Occipital lobe (tissue), 3 donors: ENCODE measurements at places on chromosomes 7 and 10. TPM values are rescaled to one million over a fixed set of nuclear protein-coding genes. Genes with fewer than 3 reads are reported as not detected.
A peak's percentile ranks its signal among the peaks of the same experiment; 100 is the strongest.

DNA sequence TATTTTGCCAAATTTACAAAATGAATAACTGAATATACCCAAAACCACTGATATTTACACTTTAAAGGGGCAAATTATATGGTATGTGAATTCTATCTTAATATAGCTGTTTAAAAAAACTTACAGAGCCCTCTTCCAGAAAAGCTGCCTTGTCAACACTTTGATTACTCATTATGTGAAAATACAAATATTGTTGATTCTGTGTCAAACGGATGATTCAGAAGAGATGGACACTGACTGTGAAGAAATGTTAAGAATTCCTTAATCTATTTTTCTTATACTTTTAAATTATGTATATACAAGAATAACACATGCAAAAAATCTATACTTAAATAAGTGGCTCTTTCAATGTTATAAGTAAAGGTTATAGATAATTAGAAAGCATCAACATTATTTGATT is 41.5 kb downstream of the SMURF1 start:
- no peak for DNase-seq

DNA sequence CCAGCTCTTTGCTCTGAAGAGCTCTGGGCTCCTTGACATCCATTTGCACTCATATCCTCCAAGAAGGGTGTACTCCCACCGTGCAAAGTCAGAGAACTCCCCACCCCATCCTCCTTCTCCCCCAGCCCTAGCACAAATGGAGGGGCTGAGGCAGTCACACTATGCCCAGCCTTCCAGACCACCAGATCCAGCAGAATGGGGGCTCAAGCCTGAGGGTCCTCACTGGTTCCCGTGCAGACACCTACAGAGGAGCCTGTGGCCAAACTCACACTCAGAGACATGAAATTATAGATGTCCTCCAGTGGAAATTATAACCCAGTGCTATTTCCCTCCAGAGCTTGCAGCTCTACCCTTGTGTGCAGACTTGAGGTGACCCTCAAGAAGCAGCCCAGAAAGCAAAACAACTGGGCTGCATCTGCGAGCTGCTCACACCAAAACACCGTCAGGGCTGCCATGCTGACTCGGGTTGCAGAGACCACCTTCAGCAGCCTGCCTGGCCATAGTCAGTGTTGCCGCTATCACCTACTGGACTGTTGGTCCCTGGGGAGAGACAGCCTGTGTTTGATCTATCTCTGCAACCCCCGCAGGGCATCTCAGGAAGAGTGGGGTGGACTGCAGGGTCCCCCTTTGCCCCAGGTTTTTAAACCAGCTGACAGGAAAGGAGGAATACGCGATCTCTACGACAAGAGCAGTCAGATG is 7.4 kb downstream of the ZNF488 start:
- DNase-seq: no peak

GRCh38 chr10:78777466-78777865 is 291.3 kb upstream of the ZMIZ1 start:
- DNase-seq: peak; percentile 62

The MOGAT3 gene
- not detected for total RNA-seq

DNA sequence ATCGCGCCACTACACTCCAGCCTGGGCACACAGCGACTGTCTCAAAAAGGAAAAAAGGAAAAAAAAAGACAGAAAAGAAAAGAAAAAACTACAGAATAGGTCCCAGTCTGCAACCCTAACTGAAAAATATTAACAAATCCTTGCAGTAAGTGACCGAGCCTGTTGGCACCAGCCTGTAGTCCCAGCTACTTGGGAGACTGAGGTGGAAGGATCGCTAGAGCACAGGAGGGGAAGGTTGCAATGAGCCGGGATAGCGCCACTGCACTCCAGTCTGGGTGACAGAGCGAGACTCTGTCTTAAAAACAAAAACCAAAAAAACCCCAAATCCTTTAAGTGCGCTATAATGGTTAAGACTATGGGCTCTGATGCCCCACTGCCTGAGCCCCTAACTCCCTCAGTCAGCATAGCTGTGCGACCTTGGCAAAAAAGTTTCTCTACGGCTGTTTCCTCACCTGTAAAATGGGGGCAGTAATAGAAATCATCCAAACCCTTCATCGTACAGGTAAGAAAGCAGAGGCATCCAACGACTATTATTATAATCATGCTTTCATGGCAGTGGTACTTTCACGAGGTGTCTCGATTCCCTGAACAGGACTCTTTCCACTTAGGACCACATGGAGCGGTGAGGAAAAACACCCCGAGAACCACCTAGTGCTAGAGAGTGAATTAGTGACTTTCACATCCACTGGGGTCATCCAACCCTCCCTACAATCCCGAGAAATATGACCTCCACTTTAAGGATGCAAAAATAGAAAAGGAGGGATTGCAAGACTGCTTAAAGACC is 755 bp downstream of the TOMM7 start:
- DNase-seq: no peak

DNA sequence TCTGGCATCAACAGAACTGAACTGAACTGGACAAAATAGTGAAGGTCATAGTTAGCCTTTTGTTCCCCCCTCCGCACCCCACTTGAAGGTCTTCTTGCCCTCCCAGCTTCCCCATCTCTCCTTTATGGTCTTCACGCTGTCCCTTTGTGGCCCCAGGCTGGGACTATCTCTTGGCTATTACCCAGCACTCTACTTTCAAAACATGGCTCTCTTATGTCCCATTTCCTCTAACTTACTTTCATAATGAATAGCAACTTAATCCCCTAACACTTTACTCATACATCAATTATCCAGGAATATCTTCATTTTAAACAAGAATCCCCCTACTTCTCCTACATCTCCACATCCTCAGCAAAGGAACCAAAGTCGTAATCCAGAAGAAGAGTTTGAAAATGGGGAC is 135.3 kb upstream of the ITGB1 start:
- DNase-seq: no peak

The PROSER2 gene
- 0.47 TPM for total RNA-seq

- no peak for DNase-seq
These were observed 356.0 kb downstream of the GATA3 start for GRCh38 chr10:8410506-8410905.

DNA sequence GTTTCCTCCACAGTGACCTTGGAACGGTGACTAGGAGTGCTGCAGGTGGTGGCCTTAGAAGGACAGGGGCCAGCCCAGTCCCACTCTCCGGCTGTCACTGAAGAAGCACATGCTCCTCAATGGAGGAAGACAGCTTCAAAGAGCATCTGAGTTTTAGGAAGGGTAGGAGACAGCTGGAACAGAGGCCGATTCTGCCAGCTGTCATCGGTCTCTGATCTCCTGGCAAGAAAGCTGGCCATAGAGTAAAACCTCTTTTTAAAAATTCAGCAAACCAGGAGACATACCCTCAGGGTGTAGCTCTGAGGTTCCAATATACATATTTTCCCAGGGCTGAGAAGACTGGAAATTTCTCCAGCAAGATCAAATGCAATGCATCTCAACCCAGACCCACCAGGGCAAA is 55.9 kb downstream of the KCNMA1 start:
- no peak for DNase-seq

DNA sequence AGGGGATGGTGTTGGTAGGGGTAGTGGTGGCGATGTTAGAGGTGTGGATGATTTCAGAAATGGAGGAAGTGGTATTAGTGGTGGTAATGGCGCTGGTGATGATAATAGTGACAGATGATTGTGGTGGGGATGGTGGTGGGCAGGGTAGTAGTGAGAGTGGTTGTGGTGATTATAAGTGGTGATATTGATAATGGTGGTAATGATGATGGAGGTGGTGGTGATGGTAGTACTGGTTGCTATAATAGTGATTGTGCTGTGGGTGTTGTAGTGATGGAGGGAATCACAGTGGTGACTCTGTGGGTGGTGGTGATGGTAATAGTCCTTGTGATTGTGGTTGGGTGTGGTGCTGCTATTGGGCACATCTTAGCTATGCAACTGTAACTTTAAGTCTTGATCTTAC is 61.6 kb upstream of the TBX20 start:
- no peak for DNase-seq

DNA sequence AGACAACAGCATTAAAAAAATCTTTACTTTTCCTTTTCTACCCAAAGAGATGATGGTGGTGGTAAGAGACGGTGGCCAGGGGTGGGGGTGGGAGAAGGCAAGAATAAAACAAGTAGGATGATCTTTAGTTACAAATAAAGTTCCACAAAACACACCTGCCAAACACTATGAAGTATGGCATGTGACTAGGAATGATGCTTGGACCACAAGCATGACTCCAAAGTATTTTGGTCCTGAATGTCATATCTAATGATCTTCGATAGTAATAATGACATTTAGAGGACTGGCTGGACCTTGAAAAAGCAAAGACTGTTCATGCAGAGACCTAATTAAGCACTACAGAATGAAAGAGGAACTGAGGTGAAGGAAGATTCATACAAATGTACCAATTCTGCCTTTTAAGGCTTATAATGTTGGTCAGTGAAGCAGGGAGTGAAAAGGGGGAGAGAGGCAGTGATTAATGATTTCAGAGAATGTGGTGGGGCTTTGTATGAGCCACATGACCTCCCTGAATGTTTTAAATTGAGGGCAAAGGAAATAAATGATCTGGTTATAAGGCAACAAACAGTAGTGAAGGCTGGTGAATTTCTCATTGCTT is 29.6 kb upstream of the DKK1 start:
- DNase-seq: no peak

The SLIT1 gene
- 42.7 TPM for total RNA-seq

The FRMPD2 gene
- 3.3 TPM for total RNA-seq

DNA sequence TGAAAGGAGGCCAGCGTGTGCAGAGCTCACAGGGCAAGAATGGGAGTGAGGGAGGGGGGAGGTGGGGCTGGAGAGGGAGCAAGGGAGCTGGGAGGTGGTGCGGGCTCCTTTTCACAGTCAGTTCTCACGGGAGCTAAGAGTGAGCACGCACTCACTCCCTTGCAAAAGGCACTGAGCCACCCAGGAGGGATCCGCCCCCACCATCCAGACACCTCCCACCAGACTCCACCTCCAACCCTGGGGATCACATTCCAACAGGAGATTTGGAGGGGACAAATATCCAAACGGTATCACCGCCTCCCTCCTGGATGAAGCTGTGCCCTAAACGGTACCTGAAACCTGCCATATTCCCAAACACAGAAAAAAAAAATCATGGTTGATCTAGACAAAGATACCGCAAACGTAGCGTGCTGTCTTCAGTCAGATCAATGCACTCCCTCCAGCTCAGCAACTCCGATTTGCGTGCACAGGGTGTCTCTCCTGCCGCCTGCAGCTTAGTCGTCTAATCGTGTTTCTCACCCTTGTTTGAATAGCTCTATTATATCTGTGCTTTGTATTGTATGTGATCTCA is 20.3 kb upstream of the PRKAG2 start:
- no peak for DNase-seq

DNA sequence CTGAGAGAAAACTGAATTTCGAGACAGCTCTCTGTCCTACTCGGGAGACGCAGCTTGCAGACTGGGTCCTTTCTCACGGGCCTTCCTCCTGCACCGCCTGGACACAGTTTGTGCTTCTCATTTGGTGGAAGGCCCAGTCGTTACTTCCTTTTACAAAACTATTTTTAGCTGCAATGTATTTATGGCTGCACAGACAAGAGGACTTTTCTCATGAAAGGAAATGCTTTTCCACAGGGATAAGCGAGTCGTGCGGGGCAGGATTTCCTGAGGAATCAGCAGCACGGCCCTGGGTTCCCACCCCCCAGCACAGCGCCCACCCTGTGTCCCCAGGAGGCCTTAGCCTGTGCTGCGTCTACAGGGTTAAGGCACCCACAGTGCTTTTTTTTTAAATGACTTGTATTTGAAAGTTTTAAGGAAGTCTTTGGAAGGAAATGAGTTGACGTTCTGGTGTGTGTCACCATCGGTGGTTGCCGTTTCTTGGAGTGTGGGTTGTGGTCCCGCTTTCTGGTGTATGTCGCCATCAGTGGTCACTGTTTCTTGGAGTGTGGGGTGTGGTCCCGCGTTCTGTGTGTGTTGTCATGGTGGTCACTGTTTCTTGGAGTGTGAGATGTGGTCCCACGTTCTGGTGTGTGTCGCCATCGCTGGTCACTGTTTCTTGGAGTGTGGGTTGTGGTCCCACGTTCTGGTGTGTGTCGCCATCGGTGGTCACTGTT is 50.9 kb downstream of the INPP5A start:
- DNase-seq: no peak

GRCh38 chr10:50552308-50552707 is 71.4 kb downstream of the SGMS1 start:
- no peak for DNase-seq

The SPOCK2 gene
- total RNA-seq: 25.1 TPM

DNA sequence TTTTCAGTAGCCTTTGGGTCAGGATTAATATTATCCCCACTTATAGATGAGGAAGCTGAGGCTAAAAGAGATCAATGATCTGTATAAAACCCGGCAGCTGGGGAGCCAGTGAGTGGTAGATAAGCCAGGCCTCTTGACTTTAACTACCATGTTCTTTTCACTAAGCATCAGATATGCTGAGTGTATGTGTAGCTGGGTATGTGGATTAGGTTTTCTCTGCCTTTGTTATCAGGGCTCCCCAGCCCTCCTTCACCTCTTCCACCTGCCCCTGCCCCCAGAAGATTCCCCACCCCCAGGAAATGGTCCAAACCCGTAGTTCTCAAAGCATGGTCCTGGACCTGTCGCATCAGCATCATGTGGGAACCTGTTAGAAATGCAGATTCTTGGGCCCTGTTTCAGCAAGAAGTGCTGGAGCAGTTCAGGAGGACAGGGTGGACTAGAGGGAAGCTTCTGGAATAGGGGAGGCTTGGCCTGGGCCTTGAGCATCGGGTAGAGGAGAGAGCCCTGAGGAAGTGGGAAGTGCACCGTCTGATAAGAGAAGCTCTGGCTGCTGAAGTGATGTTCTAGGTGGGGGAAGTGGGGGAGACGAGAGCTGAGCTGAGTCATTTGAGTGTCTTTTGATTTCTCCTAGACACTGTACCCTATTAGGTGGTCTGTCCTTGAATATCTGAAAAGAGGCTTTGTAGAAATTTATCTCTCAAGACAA is 101.3 kb downstream of the HIF1AN start:
- DNase-seq: no peak

GRCh38 chr7:129667116-129667515 is 55.6 kb downstream of the NRF1 start:
- DNase-seq: no peak
